ENCODE measurements at places on chromosomes 12 and 14.
A peak's percentile ranks its signal among the peaks of the same experiment; 100 is the strongest.

GRCh38 chr12:119247720-119248043 lies 69.0 kb downstream of the HSPB8 start:
- no peak for DNase-seq

DNA sequence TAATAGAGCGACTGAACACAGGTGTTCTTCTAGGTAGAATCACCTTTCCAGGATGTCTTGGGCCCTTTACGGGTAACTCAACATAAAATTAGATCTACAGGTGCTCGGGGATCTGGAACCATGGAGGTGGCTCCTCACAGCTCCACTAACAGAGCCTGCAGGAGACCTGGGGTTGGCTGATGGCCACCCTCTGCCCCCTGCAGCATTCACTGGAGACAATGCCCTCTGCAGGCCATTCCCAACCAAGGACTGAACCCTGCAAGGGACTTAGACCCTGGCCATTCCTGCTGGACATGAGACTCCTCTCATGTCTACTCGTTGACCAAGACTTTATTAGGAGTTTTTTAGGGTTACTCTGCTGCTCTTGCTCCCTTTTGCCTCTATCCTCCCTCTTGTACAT lies 58.5 kb upstream of the PPP4R3A start:
- DNase-seq: no peak

- DNase-seq: no peak
These were observed 126.7 kb downstream of the TTC6 start for GRCh38 chr14:37721976-37722659.

DNA sequence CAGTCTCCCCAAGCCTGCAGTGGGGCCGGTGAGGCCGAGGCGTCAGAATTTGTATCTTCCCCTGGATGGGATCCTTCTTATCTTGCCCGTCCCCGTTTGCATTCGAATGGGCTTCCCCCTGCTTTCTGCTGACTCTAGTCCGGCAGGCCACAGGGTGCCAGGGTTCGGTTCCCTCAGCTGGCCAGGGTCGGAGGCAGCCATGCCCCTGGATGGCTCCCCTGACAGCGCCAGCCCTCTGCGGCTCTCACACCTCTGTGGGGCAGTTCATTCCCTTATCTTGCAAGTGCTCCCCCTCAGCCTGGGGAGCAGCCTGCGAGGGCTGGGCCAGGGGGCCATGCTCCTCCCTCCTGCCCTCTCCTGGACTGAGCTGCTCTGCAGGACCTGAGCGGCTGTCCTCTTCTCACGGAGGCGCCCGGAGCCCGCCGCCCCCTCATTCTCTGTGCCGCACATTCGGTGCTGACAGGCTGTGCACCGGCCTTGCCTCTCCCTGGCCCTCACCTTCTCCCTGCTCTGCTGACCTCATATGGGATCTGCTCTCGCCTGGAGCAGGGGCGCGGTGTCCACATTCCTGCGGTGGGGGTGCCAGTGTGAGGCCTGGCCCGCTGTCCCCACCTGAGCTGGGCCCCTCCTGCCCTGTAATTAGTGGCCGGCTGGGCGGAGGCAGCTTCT lies 32.8 kb downstream of the KIF26A start:
- DNase-seq: no peak

DNA sequence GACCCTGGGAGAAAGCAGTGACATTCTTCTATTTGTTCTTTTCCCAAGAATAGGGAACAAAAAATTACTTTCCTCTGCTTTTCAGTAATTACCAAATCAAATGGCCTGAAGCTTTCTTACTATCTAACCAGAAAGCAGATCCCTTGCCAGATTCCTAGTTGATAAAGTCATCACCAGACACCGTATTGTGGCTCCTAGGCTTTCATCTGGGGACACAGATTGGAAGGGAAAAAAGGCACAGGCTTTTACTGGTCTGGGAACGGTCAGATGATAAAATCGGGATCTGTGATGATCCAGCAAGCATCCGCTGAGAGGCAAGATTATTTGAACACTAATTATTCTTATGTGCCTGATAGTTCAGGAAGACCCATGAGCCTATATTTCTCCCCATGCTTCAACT lies 79.1 kb upstream of the BCL2L14 start:
- DNase-seq: no peak

- DNase-seq: no peak
These were observed 18.2 kb downstream of the RFX4 start for GRCh38 chr12:106601031-106601430.

DNA sequence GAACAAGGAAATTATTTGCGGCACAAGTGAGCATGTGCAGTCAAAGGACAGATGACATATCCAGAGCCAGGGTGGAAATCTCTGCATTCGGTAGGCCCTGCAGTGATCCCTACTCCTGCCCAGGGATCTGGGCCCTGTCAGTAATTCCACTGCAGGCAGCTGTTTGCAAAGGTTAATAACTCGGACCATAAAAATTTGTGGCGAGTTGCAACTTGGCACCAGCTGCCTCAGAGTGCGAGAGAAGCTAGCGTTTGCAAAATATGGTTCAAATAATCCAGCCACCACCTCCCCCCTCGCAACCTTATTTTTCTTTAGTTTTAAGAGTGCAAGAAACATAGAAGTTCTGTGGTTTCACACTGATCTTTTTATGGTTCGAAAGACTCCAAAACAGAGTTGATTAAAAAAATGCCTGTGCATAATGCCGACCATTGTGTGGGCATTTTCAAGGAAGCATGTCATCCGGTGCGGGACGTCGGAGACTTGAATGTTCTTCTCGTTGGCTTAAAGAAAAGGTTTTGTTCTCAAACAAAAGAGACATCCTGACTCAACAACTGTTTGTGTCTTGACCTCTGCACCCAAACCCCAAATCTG lies 224.5 kb downstream of the BCL11B start:
- DNase-seq: no peak

DNA sequence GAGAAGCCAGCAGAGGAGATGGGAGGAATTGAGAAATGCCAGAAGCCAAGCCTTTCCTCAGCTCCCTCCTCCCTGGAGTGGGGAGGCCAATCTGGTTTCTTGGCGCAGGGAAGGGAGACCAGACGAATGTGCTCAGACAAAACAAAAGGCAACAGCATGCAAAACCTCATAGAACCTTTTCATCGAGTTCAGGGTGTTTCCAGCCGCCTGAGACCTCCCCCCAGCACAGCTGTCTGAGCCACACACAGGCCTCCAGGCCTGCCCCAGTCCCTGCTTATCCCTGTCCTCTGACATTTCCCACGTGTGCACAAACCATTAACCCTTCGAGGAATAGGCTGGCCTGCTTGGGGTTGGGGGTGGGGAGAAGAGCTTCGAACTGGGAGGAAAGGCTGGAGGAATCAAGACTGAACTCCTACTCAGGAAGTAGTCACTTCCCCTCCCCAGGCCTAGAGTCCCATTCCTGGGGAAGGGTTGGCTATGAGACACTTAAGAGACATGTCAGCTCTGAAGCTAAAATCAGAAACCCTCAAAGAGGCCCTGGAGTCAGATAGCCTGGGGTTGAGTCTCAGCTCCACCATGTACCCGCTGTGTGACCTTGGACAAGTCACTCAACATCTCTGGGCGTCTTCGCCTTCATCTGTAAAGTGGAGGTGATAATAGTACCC lies 10.7 kb downstream of the TBX3 start:
- no peak for DNase-seq

GRCh38 chr14:65434216-65434850 lies 21.8 kb downstream of the FUT8 start:
- no peak for DNase-seq

GRCh38 chr14:104322531-104323366 lies 184.4 kb downstream of the KIF26A start:
- no peak for DNase-seq

GRCh38 chr12:122946690-122947341 lies 19.4 kb downstream of the ABCB9 start:
- peak; percentile 56 for DNase-seq

- DNase-seq: peak; percentile 49
These were observed 41.2 kb downstream of the YLPM1 start for GRCh38 chr14:74804219-74804825.

- DNase-seq: no peak
These were observed 6.3 kb upstream of the NIN start for GRCh38 chr14:50837271-50837670.

Measured in CD4-positive, alpha-beta T cell treated with Interleukin-17A for 1 hour (primary cell).